ENCODE measurements at places on chromosomes 2 and 18.

GRCh38 chr2:106853631-106854030 lies 32.3 kb downstream of the ST6GAL2 start:
- no peak for DNase-seq

GRCh38 chr2:240480834-240481623 lies 45.6 kb downstream of the GPC1 start:
- DNase-seq, result no peak

- no peak for DNase-seq
Observed at GRCh38 chr18:69895066-69896047, 52.3 kb downstream of the CD226 start.

GRCh38 chr18:62876828-62877227 lies 161.5 kb downstream of the PHLPP1 start:
- DNase-seq, result no peak

GRCh38 chr2:175965773-175966172 lies 36.3 kb downstream of the LNPK start:
- no peak for DNase-seq

Measured in T-helper 2 cell treated with Interferon-gamma antibody and Interleukin-4, amounts not matched to agents 5 μg/mL and 100 μg/mL, for 36 hours (primary cell).